ENCODE measurements at places on chromosomes 3 and 15. TPM values are rescaled to one million over a fixed set of nuclear protein-coding genes. Genes with fewer than 3 reads are reported as not detected.

The ADAMTS7 gene
- polyA plus RNA-seq = 27.6 TPM

The PARP3 gene
- polyA plus RNA-seq = 8.3 TPM

The DNASE1L3 gene
- 0.34 TPM for polyA plus RNA-seq

The SSUH2 gene
- 3.0 TPM for polyA plus RNA-seq

The LMCD1 gene
- polyA plus RNA-seq = 114 TPM

The TRPM1 gene
- polyA plus RNA-seq = not detected

The WNT7A gene
- polyA plus RNA-seq = not detected

The FANCI gene
- polyA plus RNA-seq = 13.2 TPM

The ROBO2 gene
- polyA plus RNA-seq = 4.5 TPM

The PPARG gene
- 3.5 TPM for polyA plus RNA-seq

The IL12A gene
- 1.6 TPM for polyA plus RNA-seq

The PDCD6IP gene
- polyA plus RNA-seq = 79.9 TPM

The HIGD2B gene
- not detected for polyA plus RNA-seq

The PFKFB4 gene
- 3.8 TPM for polyA plus RNA-seq

The ZNF80 gene
- polyA plus RNA-seq = not detected

The ACKR2 gene
- polyA plus RNA-seq = 0.68 TPM

The SAXO2 gene
- 3.4 TPM for polyA plus RNA-seq

All from muscle of leg (tissue), 16 donors.